ENCODE measurements at places on chromosomes 7 and 10.
A peak's percentile ranks its signal among the peaks of the same experiment; 100 is the strongest.

GRCh38 chr10:132707121-132707775 lies 78.7 kb downstream of the NKX6-2 start:
- no peak for DNase-seq

- no peak for DNase-seq
Measured at GRCh38 chr7:24024276-24025068, 259.5 kb upstream of the NPY start.

GRCh38 chr7:96067321-96067720 lies 254.6 kb downstream of the SLC25A13 start:
- DNase-seq = no peak

DNA sequence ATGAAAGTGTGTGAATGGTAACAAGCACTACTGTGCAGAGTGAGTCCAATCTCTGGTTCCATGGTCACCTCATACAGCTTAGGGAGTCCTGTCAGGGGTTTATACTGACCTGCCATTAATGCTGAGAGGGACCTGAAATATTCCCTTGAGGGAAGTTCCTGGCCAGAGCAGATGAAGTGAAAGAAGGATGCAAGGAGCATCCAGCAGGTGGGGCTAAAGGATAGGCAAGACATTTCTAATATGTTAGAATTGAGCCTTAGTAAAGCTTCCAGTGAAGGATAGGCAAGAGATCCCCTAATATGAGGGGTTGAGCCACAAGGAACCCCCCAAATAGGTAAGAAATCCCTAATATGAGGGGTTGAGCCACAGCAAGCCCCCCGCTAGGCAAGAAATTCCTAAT lies 25.5 kb upstream of the FAM221A start:
- peak; percentile 29 for DNase-seq

DNA sequence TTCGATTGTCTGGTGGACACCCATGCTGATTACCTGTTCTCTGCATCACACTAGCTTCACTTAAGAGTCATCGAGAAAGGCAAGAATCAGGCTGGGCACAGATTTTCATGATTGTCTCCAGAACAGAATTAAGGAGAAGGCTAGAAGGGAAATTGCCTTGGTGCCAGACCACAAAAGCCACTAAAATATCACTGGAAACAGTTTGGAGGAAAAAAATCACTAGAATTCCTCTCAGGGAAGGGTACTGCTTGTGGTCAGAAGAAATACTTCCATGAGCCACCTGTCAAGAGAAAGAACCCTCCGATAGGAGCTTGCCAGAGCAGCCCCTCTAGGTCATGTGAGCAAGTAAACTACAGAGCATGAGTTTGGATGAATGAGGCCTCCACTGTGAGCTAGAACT lies 269.3 kb upstream of the TEX47 start:
- DNase-seq = no peak

DNA sequence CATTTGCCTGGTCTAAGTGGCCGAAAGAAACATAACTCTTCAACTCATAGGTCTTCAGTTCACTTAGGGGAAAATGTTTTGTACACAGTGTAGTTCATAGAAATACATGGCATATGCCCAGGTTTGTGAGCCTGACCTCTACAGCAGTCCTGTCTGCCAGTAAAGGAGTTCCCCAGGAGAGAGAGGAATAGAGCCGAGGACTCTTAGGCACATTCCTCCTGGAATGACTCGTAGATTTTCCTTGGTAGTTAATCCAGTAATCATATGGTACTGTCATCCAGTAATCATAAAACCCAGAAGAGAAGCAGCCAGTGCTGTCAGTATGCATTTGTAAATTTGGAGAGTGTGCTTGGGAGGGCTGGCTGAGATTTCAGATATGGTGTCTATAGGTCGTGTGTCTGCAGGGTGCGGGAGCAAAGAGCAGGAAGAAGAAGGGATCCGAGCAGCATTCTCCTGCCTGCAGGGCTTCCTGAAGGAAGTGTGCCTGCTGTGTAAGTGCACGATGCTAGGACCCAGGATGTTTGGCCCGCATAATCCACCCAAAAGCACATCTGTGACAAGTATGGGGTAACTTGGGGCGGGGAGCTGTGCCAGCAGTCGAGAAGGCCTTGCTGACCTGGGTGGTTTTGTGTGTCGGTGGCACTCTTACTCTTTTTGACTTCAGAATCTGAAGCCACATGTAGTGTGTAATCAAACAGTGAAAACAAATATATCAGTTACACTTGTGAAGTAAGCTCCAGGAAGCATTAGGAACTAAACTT lies 13.9 kb downstream of the EIF4H start:
- no peak for DNase-seq

GRCh38 chr10:43068136-43068395 lies 8.8 kb upstream of the RET start:
- DNase-seq = no peak

DNA sequence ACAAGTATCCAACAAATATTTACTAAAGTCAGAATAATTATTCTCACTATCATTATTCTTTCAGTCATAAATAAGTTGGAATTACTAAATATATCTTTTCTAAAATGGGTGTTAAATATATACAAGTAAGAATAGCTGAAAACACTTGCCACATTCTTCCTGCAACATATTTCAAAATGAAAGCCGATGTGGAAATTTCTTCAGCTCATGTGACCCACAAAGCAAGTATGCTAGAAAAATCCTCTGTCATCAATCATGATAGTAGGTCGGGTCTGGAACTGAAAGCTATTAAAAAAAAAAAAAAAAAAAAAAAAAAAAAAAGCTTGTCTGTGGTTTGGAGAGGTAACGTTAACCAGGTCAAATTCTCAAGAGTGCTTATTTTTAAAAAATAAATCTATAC lies 344.7 kb downstream of the NEBL start:
- DNase-seq = no peak

GRCh38 chr10:33353334-33353733 lies 18.9 kb upstream of the NRP1 start:
- DNase-seq = no peak

DNA sequence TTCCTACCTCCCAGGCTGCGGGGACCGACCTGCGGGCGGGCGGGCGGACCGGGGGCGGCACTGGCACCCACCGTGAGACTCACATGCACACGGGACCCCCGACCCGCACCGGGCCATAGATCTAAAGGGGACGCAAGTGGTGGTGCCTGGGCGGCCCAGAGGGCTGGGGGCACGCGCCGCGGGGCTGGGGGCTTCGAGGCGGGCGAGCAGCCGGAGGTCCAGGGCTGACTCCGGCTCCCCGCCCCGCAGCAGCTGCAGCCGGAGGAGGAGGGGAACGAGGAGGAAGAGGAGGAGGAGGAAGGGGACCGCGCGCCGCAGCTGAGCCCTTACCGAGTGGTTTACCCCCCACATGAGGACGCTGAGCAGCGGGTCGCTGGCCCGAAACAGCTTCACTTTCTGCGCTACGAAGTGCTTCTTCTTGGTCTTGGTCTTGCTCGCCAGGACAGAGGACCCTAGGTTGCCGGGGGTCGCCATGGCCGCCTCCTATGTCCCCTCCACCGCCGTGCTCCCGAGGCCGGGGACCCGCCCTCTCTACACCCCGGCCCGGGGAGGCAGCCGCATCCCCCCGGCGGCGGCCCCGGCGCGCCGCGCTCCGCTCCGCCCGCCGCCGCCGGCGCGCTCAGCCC lies 412 bp downstream of the PIP4K2A start:
- DNase-seq = peak; percentile 27

- no peak for DNase-seq
Measured at GRCh38 chr7:28329661-28330363, 82.5 kb upstream of the CREB5 start.

DNA sequence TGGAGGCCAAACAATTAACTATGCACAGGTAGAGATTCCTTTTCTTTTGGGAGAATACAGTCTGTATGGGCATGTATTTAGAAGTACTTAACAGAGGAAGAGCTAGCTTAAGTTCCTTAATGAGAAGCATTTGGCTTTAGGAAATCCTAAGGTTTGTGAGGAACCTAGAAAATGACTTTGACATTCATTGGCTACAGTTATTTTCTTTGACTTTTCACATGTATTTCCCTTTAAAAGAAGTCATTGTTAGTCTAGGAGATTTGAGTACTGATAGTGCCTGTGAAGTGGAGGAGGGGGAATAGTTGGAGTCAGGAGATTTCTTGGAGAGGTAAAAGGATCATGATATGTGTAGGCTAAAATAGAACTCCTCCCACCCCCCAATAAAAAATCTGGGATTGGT lies 3.6 kb downstream of the HELLS start:
- no peak for DNase-seq

DNA sequence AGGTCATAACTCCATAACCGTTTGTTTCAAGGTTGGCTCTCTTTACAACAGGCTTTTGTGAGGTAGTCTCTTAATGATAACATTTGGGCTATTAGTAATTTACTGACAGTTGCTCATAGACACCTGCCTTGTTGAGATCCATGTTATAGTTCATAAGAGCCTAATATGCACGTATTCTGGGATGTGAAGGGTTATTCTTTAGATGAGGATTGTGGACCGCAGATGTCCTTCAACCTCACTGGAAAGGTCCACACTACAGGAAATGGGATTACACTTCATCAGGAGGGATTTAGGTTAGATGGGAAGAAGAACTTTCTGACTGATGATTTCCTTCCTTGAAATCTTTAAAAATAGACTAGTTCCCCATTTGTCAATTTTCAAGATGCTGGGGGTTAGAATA lies 62.8 kb downstream of the SAMD9 start:
- no peak for DNase-seq

- no peak for DNase-seq
Measured at GRCh38 chr10:132624847-132625471, 87.4 kb downstream of the INPP5A start.

DNA sequence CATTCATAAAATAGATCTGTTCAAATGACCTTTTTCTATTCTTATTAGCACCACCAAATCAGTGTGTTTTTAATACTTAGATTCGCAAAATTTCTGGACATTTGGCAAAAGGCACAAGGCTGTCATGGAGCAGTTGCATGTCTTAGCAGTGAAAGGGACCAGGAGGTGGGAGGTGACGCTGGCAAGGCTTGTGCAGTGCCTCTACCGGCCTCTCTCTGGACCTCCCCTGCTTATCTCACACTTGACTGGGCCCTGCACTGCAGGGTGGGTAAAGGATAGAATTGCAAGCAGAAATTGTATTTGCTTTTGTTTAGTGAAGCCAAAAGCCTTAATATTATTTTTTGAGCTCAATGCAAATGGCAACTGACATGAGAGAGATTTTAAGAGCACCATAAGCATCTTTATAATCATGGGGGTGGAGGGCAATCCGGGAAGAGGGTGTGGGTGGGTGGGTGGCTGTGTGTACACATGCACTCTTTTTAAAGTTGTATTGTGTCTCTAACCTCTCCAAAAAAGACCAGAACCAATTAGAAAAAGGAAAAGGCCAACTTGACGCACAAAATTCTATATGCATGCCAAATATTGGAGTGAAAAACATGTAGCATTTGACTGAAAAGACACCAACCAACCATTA lies 106.3 kb downstream of the WNT2 start:
- no peak for DNase-seq

GRCh38 chr10:79981450-79982361 lies 32.8 kb upstream of the SFTPD start:
- DNase-seq = peak; percentile 24

DNA sequence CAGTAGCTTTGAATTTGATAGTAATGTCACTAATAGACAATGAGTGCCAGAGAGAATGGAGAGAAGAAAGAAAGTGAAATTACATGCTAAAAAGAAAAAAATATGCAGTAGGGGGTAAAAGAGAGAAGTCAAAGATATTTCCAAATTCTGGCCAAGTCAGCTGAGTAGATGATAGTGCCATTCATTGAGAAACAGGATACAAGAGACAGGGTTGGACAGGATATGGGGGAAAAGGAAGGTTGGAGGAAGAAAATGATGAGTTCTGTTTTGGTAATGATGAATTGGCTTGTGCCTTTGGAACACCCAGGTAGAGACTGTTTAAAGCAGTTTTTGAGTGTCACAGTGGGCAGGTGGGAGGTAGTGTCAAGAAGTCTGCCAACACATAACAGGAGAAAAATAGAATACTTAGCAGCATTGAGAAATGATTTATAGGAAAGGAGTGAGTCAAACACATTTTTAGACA lies 78.3 kb downstream of the LRRC17 start:
- DNase-seq = no peak

DNA sequence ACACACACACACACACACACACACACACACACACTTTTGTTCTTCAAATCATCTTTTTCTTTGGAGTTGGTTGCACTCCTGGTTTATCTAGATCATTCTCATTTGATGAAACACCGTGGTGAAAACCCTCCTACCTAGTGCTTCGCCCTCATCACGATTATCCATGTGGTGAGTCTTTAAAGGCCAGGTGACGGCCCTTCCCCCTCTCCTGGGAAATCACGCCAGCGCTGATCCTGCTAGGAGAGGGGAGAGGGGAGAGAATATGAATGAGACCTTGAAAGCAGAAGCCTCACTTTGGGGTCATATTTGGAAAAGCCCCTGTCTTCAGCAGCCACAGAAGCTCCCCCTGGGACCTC lies 103.9 kb upstream of the LRRC4 start:
- DNase-seq = no peak

- DNase-seq = no peak
Measured at GRCh38 chr10:61673360-61673759, 10.6 kb downstream of the CABCOCO1 start.

- peak; percentile 96 for DNase-seq
Measured at GRCh38 chr10:34666008-34666704, 148.9 kb downstream of the PARD3 start.

GRCh38 chr7:31027161-31027965 lies 24.7 kb upstream of the ADCYAP1R1 start:
- peak; percentile 6 for DNase-seq

GRCh38 chr10:114030140-114030539 lies 13.5 kb upstream of the ADRB1 start:
- no peak for DNase-seq

DNA sequence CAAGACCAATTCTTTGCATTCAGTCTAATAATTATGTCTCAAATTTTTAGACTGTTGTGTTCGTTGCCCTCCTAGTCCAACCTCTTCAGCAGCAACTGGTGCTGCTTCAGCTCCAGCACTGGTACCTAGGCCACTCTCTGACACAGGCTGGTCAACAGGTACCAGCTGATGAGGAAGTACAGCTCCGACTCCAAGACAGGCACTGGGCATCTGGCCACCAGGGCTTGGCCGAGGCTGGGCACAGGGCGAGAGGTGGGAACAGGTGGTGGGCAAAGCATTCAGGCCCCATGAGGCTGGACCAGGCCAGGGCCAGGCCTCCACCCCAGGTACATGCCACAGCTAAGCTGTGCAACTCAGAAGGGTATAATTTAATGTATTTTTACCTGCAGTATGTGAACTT lies 151.5 kb upstream of the AGR3 start:
- no peak for DNase-seq

DNA sequence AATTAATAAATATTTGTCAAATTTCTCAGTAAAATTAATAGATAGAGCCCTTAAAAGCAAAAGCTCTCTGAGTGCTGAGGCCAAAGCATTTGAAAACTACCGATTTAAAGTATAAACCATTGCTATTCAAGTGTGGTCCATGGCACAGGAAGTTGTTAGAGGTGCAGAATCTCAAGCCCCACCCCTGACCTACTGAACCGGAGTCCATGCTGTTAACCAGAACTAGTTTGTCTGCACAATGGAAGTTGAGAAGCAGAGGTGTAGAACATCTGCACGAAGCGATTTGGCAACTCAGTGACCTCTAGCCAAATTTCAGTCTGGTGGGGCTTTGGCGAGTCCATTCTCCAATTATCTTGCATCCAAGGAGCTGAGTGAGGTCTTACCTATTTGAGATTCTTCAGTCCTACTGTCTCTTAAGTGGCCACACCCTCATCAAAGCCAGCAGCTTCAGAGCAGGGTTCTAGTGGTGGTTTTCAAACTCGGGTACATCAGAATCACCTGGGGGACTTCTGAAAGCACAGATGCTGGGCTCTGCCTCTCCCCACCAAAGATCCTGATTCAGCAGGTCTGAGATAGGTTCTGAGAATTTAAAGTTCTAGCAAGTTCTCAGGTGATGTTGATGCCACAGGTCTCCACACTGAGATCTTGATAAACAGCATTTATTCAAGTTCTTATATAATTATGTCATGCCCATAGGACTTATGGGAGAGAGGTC lies 96.8 kb upstream of the SAMD8 start:
- DNase-seq = no peak
